Melanocyte of skin (primary cell): ENCODE measurements at places on chromosomes 7 and 10. TPM values are rescaled to one million over a fixed set of nuclear protein-coding genes. Genes with fewer than 3 reads are reported as not detected.

Gene IL6
- 16.8 and 17.0 TPM in 2 replicates for total RNA-seq

Gene EPHA1
- not detected in 2 replicates for total RNA-seq

Gene MORN4
- 4.1 and 6.2 TPM in 2 replicates for total RNA-seq

Gene CALML3
- total RNA-seq = not detected in 2 replicates

Gene WDR86
- total RNA-seq = not detected in 2 replicates

Gene CDH23
- under 0.01 TPM in 2 replicates for total RNA-seq

Gene COL17A1
- under 0.01 and 0.34 TPM in 2 replicates for total RNA-seq

Gene LRMDA
- 26.6 and 45.8 TPM in 2 replicates for total RNA-seq

Gene INA
- total RNA-seq = under 0.01 and 0.36 TPM in 2 replicates

Gene TEX36
- total RNA-seq = not detected in 2 replicates

Gene CACNB2
- total RNA-seq = 0.31 TPM in 1 of 2 replicates, not detected in the other

Gene CYP3A5
- under 0.01 TPM in 1 of 2 replicates, not detected in the other for total RNA-seq

Gene UPK3B
- total RNA-seq = under 0.01 TPM in 1 of 2 replicates, not detected in the other

Gene SLC18A2
- not detected in 2 replicates for total RNA-seq

Gene PDE1C
- total RNA-seq = 0.15 and 0.33 TPM in 2 replicates

Gene SLC18A3
- total RNA-seq = not detected in 2 replicates

Gene GRM8
- total RNA-seq = under 0.01 TPM in 1 of 2 replicates, not detected in the other

Gene ANXA8L1
- not detected in 2 replicates for total RNA-seq

Gene ASL
- 14.1 and 23.3 TPM in 2 replicates for total RNA-seq

Gene HIBADH
- total RNA-seq = 93.6 and 106 TPM in 2 replicates

Gene NPC1L1
- under 0.01 TPM in 1 of 2 replicates, not detected in the other for total RNA-seq

Gene CLDN12
- total RNA-seq = 45.0 and 47.2 TPM in 2 replicates

Gene KCNMA1
- 0.34 and 2.2 TPM in 2 replicates for total RNA-seq

Gene NPVF
- not detected in 2 replicates for total RNA-seq

Gene OPN4
- total RNA-seq = not detected in 2 replicates

Gene FGL2
- total RNA-seq = under 0.01 TPM in 1 of 2 replicates, not detected in the other

Gene EVX1
- total RNA-seq = not detected in 2 replicates
